Amniotic stem cell (primary cell): ENCODE measurements at places on chromosomes 1 and 21.

GRCh38 chr1:78622548-78622947, 2.3 kb downstream of the IFI44L start:
- DNase-seq, result no peak

DNA sequence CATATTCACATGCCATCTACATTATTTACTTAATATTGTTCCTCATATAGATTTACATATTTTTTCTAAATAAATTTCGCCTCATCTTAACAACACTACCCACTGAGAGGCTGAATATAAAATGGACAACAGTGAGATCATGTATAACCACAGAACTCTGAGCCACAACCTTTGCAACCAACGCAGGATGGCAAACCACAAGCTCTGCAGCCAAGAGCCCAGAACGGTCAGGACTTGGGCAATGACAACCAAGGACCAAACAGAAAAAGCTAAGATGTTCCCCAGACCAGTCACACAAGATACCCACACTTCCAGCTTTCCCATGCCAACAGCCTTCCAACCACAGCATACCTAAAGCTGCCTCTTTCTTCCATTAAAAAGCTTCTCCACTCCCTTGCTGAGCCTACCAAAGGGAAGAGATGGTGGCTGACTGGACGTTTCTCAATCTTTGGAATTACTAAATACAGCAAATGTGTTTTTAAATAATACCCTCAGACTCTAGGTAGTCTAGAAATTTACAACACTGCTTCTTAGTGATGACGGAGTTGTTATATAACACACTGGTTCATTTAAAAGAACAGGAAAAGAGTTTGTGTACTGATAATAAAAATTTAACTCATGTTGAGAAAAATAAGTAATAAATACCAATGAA, 117.9 kb downstream of the AKT3 start:
- DNase-seq, result no peak

GRCh38 chr1:66383168-66383567, 150.8 kb upstream of the SGIP1 start:
- DNase-seq, result no peak

DNA sequence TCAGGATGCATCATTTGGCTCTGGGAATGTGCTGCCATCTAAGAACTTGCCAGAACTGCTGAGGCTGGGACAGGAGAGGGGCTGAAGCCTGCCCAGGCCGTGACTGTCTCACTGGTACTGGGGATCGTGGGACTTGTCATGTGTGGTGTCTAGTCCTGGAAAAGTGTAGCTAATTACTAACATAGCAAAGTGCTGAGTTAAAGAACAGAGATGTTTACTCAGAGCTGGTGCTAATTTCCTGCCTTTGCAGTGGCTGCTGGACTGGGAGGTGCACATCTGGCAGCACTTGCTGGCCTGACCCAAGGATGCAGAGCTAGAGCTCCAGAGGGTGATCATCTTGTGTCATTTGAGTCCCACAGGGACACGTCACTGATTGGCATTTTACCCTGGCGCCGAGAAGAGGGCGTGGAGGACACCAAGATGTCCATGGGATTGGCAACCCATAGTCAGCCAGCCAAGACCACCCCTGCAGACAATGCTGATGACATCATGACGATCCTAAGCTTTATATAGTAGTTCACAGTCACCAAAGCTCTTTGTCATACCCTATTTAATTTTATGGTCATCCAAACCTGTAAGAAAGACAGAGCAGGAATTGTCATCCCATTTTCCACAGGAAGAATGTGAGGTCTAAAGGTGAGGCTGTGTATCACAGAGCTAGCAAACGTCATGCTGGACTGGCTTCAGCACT, 110.1 kb upstream of the SLC44A3 start:
- no peak for DNase-seq

DNA sequence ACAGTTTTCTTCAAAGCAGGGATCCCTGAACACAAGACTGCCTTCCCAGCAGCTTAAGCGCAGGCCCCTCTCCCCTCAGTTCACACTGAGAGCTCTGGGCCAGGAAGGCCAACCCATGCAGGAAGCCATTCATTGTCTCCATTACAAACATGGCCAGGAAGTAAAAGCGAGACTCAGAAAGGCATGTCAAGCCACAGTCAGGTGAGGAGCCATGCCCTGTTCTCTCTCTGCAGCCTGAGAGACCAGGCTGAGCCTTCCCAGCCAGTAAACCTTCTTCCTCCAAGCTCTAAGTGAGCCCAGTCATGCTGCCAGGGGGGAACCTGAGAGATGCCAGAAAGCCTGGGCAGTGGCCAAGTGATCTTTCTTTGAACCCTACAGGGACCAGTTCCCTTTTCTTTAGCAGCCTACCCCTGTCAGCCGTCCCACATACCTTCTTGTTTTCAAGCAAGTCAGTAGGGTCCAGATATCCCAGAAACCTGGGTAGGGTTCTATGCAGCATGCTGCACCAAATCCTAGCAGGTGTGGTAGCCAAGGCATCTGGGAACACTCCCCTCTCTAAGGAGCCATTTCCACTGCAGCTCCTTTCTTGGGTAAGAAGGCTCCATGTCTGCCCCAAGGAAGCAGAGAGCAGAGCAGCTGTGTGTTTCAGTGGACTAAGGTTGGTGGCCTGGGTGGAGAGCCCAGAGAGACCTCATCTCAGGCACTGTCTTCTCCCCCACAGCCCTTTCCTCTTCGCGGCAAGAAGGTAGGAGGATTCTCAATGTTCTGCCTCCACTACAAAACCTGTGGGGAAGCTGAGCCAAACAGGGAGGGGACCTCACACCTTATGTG, 977 bp downstream of the TRAF3IP3 start:
- no peak for DNase-seq

DNA sequence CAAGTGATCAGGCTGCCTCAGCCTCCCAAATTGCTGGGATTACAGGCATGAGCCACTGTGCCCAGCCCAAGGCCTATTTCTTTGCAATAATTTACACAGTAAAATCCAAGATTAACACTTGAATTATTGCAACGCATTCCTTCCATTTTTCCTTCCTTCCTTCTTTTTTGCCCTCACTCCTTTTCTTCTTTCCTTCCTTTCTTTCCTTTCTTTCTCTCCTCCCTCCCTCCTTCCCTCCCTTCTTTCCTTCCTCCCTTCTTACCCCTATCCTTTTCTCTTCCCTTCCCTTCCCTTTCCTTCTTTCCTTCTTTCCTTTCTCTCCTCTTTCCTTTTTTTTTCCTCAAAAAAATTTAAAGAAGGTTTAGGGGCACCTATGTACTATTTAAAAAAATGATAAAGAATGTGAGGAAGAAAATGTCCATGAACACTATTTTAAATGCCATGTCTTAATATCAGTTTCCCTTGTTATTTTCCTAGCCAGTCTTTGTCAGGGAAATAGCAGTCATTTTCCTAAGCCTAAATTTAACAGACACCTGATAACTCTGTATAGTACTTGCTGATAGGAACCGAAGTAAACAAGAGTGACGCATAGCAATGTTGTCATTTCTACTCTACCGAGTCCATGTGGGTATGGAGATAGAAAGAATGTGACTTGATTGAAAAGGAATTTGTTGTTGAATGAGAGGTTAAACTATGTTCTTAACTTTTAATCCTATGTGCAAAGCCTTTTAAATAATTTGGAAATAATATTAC, 79.8 kb upstream of the HMCN1 start:
- peak; percentile 12 for DNase-seq

- DNase-seq, result peak; percentile 66
Observed at GRCh38 chr1:31701091-31701736, 2.6 kb downstream of the COL16A1 start.
